Activated gamma-delta T cell treated with Interleukin-2 at 50 U/mL for 16 hours (primary cell): ENCODE measurements at places on chromosomes 12 and 14.
A peak's percentile ranks its signal among the peaks of the same experiment; 100 is the strongest.

- DNase-seq, result no peak
These were observed 250.6 kb downstream of the AEBP2 start for GRCh38 chr12:19689801-19690472.

- DNase-seq, result no peak
These were observed 106.4 kb downstream of the LMO3 start for GRCh38 chr12:16499611-16500010.

DNA sequence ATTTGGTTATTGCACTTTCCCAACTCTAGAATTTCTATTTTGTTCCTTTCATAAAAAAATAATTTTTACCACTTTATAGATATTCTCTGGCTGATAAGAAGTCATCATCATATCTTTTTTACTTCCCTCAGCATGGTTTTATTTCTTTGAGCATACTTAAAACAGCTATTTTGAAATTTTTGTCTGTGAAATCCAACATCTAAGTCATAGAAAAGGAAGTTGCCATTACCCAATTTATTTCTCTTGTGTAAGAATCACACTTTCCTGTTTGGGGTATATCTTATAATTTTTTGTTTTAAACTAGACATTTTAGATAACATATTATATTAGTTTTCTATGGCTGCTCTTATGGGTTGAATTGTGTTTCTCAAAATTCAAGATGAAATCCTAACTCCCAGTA lies 400.2 kb upstream of the OR4E1 start:
- DNase-seq, result no peak

DNA sequence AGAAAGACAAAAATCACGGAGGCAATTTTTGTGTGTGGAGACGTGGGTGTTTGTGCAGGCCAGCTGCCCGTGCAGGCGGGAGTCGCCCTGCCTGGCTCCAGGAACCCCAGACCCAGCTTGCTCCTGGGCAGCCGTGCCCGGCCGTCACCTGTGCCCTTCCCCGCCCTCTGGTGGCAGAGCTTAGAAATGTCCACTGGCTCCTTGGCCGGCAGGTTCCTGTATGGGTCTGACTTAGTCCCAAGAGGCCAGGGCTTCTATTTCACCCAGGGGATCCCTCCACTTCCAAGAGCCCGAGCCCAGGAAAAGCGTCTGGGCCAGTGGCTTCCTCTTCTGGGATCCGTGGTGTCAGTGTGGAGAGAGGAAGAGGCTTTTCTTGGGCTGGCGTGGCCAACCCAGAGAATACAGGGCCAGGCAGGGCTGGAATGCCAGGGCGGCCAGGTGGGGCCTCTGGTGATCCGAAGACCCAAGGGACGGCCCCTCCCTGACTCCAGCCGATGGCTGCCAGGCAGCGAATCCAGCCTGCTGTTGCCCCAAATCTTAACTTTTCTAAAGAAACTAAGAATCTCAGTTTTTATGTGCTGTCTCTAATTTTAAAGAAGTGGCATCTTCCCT lies 120.9 kb downstream of the TMEM132C start:
- peak; percentile 18 for DNase-seq

DNA sequence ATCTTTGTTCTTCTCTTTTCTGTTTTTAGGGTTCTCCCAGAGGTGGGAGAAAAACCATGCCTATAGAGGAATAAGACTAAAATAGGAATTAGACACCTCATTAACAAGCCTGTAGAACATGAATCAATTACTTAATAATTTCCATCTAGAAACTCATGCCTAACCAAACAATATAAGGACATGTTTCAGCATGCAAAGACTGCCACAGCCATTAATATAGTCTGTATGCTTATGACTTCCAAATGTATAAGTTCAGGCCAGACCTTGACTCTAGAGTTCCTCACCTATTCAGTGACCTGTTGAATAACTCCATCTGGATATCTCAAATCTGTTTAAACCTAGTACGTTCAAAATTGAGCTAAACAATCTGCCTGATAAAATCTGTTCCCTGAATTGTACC lies 304.6 kb downstream of the BMP4 start:
- DNase-seq, result no peak

- DNase-seq, result no peak
These were observed 966.9 kb downstream of the NRXN3 start for GRCh38 chr14:79137045-79137430.

DNA sequence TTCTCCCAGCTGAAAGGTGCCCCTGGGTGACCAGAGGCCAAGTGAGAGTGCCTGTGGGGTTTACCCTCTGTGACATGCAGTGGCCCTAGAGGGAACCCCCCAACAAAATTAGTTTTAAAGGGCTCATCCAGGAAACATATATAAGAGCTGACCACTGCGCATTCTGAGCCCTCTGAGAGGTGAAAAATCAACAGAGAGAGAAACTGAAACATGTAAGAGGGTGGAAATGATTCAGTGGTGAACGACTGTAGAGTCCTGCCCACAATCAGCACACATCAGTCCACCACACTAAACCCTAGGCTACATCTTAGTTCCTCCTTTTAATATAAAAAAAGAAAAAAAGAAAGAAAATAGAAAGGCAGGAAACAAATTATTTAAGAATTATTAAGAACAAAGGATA lies 21.0 kb upstream of the ACSM4 start:
- DNase-seq, result no peak

DNA sequence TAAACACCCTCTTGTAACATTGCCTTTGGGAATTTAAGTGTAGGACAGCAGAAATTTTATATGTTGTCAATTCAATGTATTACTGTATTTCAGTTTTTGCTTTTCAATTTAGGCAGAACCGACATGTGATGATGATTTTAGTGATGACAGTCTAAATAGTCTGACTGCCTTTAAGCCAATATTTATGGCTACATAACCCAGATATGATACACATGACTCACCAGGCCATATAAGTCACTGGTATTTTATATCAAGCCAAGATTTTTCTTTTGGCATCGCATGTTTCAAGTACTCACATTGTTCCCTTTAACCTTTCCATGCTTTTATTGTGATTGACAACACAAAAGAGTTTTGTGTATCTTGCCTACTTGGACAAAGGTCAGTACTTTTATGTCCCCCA lies 13.6 kb upstream of the PPM1A start:
- DNase-seq, result no peak

DNA sequence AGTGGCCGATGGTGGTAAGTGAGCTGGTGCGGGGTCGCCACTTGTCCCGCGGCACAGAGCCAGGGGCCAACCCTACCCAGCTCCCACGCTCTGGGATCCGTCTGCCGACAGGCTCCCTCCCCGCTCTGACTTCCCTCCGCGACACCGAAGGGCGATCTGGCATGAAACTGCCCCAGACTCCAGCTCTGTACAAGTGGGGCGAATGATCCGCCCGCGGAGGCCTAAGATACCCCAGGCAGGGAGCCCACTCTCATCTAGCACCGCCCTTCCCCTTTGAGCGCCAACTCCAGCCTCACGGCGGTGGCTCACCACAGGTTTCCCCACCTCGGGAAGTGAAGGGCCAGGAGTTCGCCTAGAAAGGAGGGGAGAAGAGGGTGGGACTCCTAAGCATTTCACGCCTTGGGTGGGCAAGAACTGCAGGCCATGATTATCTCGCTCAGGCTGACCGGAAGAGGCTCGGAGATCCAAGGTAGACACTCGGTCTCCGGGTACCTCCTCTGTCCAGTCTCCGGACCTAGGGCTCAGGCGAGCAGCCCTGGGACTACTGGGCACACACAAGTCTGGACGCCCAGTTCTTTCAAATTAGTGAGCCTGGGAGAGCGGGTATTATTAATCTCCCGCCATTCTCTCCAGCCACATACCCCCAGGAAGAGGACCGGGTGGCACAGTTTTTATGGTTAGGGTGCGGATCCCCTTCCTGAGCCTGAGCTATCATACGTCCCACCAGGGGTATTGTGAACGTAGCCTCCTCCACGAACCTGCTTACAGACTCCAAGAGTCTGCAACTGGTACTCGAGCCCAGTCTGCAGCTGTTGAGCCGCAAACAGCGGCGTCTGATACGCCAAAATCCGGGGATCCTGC lies 849 bp downstream of the WNT1 start:
- DNase-seq, result no peak

DNA sequence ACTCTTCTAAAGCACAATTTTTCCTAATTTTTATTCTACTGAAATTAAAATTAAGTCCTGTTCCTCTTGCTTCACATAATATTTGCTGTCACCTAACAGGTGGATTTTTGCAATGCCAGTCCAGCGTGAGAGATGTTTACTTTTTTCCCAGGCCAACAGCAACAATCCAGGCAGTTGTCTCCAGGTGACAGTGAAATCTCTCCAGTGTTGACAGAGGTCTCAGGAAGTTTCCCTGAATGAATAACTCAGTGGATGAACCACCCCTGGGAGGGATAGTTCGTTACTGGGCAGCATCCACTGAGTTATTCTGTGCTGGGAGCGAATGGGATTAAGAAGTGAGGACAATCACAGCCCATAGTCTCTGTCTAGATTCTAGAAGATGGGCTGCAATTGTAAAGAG lies 7.1 kb upstream of the NT5DC3 start:
- no peak for DNase-seq

- DNase-seq, result no peak
These were observed 194.6 kb upstream of the LHX5 start for GRCh38 chr12:113666223-113666622.

- DNase-seq, result no peak
These were observed 98.4 kb downstream of the APAF1 start for GRCh38 chr12:98743362-98743953.

GRCh38 chr12:99978152-99978551 lies 6.6 kb downstream of the ANKS1B start:
- no peak for DNase-seq

DNA sequence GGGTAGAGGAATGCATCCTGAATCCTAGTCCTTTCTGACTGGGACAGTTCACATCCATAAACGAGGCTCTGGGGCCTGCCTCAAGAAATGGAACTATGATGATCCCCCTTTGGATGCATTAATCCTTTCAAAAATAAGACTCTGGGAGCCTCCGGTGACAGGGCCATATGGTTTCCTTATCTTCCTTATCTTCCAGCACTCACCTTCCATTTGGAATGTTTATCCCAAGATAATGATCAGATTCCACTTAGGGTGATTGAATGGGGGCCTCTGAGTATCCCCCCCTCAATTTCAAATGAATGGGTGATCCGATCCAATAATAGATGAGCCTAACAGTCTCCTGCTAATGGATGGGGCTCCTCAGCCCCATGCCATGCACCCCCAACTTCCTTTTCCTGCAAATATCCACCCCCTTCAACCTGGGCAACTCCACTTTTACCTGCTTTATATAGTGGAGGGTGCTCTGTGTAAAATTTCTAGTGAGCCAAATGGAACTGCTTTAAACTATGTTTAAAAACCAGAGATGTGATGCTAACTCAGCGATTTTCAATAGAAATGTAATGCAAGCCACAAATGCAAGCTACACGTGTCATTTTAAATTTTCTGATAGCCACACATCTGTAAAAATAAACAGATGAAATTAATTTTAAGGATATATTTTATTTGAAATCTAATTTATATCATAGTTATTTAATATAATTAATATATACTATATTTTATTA lies 157.8 kb downstream of the ZFP36L1 start:
- DNase-seq, result no peak

GRCh38 chr12:8108808-8109398 lies 14.5 kb upstream of the CLEC4A start:
- DNase-seq, result peak; percentile 80

GRCh38 chr14:91728616-91729183 lies 3.2 kb downstream of the CATSPERB start:
- no peak for DNase-seq

DNA sequence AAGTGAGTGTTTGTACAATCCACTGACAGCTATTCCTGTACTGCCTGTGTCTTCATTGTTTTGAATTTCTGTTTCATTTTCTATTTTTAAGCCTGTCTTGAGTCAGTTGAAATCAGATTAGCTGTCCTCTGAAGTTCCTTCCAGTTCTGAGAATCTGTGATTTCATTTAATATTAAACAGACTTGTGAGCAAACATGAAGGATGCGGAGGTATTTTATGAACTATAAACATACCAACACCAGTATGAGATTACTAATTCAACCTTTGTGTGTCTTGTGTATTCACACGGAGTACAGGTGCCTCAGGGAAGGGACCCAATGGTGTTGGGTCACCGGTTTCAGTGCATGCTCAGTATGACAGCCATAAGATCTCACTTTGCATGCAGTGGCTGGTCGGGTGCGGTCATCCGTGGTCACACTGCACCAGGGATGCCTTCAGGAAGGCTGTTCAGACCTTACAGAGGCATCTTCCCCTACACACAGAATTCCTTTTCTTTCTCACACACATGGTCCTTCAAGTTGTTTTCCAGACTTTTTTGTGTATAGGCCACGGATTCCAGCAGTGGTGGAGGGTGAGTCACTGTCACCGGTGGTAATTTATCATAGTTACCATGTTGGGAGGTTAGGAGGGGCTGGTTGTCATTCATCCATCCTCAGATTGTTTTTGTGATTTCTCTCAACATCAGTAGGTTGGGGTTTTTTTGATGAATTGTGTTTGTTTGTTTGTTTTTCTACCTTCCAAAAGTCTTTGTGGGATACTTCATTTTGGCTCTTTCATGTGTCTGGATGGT lies 103.0 kb upstream of the SFSWAP start:
- DNase-seq, result no peak

- DNase-seq, result no peak
These were observed 502 bp downstream of the MPHOSPH9 start for GRCh38 chr12:123232472-123232806.

DNA sequence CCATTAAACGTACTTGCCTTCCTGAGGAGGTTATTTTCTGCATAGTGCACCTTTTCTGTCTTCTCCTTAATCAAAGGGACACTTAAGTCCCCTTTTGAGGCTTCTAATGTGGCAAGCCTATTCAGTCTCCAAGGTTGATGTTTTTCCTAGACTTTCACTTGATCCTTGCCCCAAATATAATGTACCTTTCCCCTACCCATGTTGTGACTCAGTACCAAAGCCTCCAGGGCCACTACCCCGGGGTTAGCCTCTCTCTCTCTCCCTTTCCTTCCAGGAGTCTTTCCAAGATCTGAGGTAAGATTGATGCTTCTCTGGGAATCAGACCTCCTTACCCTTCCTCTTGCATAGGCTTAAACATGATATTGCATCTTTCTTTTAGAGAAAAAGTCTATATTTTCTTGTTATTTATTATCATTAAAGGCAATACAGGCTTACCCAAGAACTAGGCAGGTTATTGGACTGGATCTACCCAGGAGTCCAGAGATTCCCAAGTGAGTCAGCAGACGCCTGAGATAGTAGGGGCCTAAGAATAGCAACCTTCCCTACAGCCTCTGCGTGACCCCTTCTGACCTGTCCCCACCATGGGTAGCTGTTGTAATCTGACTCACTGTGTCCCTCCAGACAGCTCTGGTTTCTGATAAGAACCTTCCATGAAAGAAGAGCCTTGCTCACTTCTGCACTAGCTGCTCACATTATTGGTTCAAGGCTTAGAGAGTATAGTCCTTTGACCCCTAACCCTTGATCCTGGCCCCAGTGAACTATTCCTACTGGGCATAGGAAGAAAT lies 172.9 kb downstream of the ZFP36L1 start:
- DNase-seq, result no peak

GRCh38 chr12:51359851-51360250 lies 13.4 kb upstream of the CELA1 start:
- no peak for DNase-seq

- no peak for DNase-seq
These were observed 94.2 kb downstream of the HEATR5A start for GRCh38 chr14:31326111-31326510.
